Central memory CD8-positive, alpha-beta T cell (primary cell): ENCODE measurements at places on chromosomes 2 and 18.
A peak's percentile ranks its signal among the peaks of the same experiment; 100 is the strongest.

DNA sequence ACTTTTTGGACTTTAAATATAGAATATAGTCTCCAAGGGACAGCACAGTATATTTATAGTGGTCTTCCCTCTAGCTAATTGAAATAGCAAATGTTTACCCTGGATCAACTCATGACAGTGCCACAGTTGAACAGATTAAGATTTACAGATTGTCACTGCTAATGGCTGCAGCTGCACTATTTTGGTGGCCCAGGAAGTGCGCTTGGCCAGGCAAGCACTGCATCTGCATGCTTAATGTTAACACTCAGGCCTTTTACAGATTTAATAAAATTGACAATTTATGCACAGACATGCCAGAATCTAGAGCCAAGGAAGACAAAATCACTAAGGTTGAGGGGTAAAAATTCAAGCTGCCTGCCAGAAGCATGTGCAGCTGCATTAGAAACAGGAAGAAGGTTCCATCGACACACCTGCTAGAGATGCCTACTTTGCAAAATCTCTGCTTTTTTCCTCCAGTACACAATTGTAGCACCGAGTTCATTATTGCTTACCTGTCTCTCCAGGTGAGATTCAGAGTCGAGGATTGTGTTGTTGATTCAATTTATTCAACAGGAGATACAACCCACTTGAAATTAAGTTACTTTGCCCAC is 1042.3 kb upstream of the NRXN1 start:
- DNase-seq, result no peak
- no peak overlapping the region for H3K27ac ChIP-seq
- no peaks in the 10 kb centered on the region for H3K4me1 ChIP-seq
- H3K4me3 ChIP-seq, result no peak overlapping the region
- H3K27me3 ChIP-seq, result no peaks in the 10 kb centered on the region

GRCh38 chr2:9765611-9766531 is 77.4 kb upstream of the TAF1B start:
- H3K4me1 ChIP-seq, result peaks cover 33% of the 10 kb centered on the region
- no peaks in the 10 kb centered on the region for H3K27me3 ChIP-seq
- no peak overlapping the region for H3K4me3 ChIP-seq
- no peak overlapping the region for H3K27ac ChIP-seq
- peaks cover 3% of the 10 kb centered on the region for H3K36me3 ChIP-seq

DNA sequence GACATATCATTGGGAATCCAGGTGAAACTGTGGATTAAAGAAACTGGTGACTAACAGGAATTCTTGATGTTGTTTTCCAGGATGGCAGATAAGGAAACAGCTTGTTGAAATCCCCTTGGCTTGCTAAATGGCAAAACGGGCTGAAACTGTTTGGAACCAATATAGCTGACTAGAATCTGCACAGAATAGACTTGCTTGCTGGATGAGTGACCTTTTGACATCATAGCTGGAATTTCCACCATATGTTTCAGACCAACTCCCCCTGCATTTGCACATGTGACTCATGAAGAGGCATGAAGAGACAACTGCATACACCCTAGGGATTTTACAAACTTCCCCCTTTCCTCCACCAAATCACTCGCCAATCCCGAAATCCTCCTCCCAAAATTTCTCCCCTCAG is 87.7 kb upstream of the LYPD1 start:
- H3K27me3 ChIP-seq, result no peaks in the 10 kb centered on the region
- no peak overlapping the region for H3K4me3 ChIP-seq
- H3K4me1 ChIP-seq, result no peaks in the 10 kb centered on the region
- H3K36me3 ChIP-seq, result no peaks in the 10 kb centered on the region
- no peak overlapping the region for H3K27ac ChIP-seq
- DNase-seq, result no peak

- no peaks in the 10 kb centered on the region for H3K36me3 ChIP-seq
- no peak overlapping the region for H3K27ac ChIP-seq
These were observed 128.5 kb downstream of the CALCRL start for GRCh38 chr2:187319441-187320108.

DNA sequence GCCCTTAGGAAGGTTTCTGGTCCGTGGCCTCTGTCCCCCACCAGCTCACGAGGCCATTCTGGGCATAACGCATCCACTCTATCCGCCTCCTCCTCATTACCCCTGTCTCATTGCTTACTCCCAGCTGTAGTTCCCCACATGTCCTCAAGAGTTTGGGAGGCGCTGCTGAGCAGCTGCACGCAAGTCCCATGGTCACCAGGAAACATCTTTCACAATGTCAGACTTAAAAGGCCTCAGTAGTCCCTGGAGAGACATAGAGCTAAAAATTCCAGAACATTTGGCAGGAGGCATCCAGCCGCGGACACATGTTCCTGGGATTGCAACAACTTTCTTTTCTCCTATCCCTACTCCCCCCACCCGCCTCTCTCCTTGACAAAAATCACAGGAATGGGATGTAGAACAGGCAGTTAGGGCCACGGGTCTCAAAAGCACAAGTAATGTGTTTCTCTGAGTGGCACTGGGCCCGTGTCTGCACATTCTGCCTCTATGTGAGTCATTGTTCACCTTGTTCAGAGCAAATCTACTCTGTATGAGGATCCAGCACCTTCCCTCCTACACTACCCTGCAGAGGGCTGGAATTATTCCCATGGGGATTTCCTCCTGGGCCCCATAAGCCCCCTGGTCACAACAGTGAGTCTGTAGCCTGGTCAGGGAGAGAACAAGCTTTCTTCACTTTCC is 8.1 kb downstream of the LBH start:
- H3K36me3 ChIP-seq, result peaks cover 70% of the 10 kb centered on the region
- peaks cover 78% of the 10 kb centered on the region for H3K4me1 ChIP-seq
- H3K4me3 ChIP-seq, result peak overlapping the region; percentile 84
- H3K27ac ChIP-seq, result peak overlapping the region; percentile 66

- H3K36me3 ChIP-seq, result peaks cover 1% of the 10 kb centered on the region
- no peaks in the 10 kb centered on the region for H3K4me1 ChIP-seq
- H3K4me3 ChIP-seq, result no peak overlapping the region
- no peak overlapping the region for H3K27ac ChIP-seq
- no peak for DNase-seq
These were observed 49.0 kb upstream of the DSG1 start for GRCh38 chr18:31268985-31269406.

DNA sequence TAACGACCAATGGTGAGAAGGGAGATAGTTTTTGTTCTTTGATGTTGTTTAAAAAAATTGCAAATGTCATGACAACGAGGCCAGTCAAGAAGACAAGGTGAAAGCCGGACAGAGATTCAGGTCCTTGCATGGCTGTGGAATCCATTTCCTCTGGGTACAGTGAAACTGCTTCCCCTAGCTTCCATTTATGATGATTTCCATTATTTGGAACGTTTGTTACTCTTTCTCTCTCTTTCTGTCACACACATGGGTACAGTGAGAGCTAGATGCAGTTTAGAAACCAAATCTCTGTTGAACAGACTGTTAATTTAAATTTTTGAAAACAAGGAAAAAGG is 57.4 kb upstream of the MSH2 start:
- H3K27ac ChIP-seq, result no peak overlapping the region
- no peak for DNase-seq
- peaks cover 53% of the 10 kb centered on the region for H3K27me3 ChIP-seq
- H3K4me1 ChIP-seq, result peaks cover 10% of the 10 kb centered on the region

- no peak for DNase-seq
- H3K4me3 ChIP-seq, result no peak overlapping the region
- no peak overlapping the region for H3K27ac ChIP-seq
These were observed 66.7 kb upstream of the BCL2L11 start for GRCh38 chr2:111053825-111054515.

GRCh38 chr2:100278986-100279385 is 43.3 kb downstream of the LONRF2 start:
- no peak for DNase-seq
- no peak overlapping the region for H3K27ac ChIP-seq
- H3K36me3 ChIP-seq, result no peaks in the 10 kb centered on the region
- no peak overlapping the region for H3K4me3 ChIP-seq

GRCh38 chr18:78903436-78904178 is 76.0 kb upstream of the SALL3 start:
- no peaks in the 10 kb centered on the region for H3K4me1 ChIP-seq
- H3K4me3 ChIP-seq, result no peak overlapping the region
- no peaks in the 10 kb centered on the region for H3K36me3 ChIP-seq
- DNase-seq, result no peak
- H3K27ac ChIP-seq, result no peak overlapping the region
